Stimulated activated naive CD8-positive, alpha-beta T cell treated with anti-CD3 and anti-CD28 coated beads, Interleukin-15, amount 100 ng/mL, for 72 hours (primary cell): ENCODE measurements at places on chromosomes 12 and 14.

DNA sequence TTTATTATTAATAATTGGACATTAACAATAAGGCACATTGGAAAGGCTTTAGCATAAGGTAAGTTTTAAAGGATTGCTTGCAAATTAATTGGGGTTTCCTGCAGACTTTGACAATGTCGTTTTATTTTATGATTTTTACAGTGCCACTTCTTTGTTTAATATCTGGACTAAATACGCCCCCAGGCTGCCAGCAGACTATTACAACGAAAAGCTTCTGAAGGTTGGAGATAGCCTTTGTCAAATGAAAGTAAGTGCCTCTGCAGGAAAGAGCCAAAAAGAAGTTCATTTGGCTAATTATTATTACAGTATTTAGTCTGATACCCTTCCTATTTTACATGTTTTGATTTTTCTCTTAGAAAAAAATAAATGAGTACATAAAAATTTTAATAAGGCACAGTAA lies 11.3 kb downstream of the CFAP54 start:
- DNase-seq: no peak

GRCh38 chr12:74317078-74317601 lies 220.5 kb upstream of the ATXN7L3B start:
- no peak for DNase-seq

DNA sequence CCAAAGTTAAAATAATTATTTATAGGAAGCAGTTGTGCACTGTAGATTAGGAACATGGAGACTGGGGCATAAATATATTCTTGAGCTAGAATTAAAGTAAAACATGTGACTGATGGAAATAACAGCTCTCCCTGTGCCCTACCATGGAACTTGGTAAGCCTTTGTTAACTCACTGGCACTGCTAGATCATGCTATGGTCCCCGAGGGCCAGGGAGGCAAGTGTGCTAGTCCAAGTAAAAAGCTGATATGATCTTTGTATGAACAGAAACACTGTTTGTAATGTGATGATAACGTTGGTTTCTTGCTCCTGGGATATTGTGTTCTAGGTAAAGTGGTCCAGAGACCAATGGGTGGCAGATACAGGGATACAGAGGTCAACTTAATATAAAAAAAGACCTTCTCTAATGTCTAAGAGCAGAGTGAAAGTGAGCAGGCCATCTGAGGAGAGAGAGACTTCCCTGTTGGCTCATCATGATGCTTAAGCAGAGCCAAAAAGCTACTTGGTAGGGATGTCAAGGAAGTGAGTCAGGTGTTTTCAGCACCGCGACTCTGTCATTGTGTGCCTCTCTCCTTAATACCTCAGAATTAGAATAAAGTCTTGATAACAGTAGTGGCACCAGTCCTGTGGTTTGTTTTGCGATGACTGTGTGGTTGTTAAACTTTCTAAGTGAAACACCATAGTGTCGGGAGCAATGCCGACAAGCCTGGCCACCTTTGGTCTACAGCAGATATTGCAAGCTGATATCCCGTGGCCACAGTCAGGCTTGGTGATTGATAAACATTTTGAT lies 27.6 kb downstream of the BICD1 start:
- peak; percentile 84 for DNase-seq

- DNase-seq: no peak
These were observed 467.1 kb downstream of the ATP23 start for GRCh38 chr12:58408516-58408915.

- DNase-seq: no peak
These were observed 21.3 kb downstream of the TBK1 start for GRCh38 chr12:64473176-64473575.

- no peak for DNase-seq
These were observed 102.0 kb downstream of the DICER1 start for GRCh38 chr14:95055318-95055717.

DNA sequence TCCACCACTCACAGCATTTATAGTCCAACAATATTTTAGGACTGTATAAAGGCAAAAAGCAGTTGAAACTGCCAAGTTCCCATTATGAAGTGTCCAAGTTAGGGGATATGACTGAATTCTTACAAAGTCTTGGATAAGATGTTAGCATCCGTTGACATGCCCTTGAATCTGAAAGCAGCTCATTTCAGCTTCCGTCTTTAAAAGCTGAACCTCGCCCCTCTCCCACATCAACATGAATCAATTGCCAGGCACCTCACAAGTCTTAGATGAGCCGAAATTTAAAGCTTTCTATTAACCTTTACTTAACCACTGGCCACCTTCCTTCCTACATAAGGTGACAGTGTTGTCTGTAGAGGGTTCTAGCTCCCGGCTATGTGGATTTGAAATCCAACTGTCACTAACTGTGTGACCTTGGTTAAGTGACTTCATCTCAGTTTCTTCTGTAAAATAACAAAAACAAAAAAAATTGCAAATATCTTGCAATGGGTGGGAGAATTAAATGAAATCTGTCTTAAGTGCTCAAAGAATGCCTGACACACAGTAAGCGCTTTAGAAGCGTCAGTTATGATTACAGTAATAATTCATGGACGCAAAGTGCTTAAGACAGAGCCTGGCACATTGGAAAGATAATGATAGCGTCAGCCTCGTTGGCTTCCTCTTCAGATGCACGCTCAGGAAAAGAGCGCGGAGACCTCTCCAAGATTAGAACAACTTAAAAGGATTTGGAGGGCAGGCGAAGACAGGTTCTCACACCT lies 1.2 kb downstream of the PPP1CC start:
- no peak for DNase-seq

DNA sequence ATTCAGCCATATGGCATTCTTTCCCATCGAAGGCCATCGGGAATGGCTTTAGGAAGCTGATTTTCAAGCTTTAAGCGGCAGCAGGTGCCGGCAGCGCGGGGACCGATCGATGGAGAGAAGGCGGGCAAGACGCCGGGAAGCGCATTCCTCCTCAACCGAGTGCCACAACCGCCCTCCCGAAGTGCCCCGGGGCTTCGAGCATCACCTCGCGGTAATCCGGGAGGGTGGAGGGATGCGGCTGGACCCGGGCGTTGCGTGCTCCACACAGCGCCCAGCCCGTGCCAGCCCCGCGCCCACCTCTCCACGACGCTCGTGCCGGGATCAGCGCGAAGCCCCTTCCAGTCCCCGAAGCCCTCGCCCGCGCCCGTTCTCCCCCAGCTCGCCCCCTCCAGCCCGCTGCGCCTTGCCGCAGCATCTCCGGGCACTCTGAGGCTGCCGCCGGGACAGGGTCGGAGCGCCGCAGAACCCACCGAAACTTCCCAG lies 3.2 kb downstream of the USP44 start:
- DNase-seq: peak; percentile 24

DNA sequence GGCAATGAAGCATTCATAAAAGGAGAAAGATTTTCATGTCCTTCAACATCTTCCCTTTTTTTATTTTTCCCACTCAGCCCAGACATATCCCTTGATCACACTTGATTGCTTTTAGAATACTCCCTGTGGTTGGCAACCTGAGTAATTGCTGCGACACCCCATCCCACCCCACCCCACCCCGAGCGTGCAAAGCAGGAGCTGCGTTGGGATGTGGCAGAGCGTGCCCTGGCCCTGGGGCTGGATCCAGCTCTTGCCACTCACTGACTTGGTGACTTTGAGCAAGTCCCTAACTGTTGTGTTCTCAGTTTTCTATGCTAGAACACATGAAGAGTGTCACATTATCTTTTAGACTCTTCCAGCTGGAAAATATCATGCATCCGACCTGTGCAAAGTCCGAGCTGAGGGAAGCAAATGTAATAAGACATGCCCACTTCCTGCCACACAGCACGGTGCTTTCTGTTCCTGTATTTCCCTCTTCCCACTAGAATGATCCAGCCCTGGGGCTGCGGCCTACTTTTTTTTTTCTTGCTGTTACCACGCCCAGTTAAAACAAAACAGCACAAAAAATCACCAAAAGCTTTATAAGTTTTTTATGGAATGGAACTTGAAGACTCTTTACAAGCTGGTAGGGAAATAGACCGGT lies 4.0 kb downstream of the ASCL4 start:
- DNase-seq: no peak

DNA sequence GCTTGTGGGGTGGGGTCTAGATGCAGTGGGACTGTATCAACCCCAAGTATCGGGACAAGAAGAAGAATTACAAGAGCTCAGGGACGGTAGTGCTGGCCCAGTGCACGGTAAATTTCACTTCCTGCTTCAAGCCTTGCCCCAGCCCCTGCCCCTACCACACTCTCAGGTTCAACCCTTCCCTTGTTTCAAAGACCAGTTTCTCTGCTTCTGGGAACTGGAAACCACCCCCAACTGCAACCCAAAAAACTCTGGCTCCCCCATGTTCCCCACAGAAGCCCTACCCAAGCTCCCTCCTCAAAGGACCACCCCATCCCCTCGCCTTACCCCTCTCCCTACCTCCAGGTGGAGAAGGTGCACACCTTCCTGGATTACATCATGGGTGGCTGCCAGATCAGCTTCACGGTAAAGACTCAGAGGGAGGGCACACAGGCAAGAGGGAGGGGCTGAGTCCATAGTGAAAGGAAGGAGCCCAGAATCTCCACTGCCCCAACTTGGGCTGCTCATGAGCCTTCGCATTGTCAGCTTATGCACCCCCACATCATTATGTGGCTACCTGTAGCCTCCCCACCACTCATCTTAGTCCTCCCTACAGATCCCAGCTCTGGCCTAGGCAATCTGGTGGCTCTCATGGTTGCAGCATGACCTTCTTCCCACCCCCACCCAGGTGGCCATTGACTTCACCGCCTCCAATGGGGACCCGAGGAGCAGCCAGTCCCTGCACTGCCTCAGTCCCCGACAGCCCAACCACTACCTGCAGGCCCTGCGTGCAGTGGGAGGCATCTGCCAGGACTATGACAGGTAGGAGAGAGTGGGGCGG lies 4.3 kb downstream of the CPNE6 start:
- no peak for DNase-seq

- no peak for DNase-seq
These were observed 79.1 kb downstream of the KCNK13 start for GRCh38 chr14:90140956-90141316.

DNA sequence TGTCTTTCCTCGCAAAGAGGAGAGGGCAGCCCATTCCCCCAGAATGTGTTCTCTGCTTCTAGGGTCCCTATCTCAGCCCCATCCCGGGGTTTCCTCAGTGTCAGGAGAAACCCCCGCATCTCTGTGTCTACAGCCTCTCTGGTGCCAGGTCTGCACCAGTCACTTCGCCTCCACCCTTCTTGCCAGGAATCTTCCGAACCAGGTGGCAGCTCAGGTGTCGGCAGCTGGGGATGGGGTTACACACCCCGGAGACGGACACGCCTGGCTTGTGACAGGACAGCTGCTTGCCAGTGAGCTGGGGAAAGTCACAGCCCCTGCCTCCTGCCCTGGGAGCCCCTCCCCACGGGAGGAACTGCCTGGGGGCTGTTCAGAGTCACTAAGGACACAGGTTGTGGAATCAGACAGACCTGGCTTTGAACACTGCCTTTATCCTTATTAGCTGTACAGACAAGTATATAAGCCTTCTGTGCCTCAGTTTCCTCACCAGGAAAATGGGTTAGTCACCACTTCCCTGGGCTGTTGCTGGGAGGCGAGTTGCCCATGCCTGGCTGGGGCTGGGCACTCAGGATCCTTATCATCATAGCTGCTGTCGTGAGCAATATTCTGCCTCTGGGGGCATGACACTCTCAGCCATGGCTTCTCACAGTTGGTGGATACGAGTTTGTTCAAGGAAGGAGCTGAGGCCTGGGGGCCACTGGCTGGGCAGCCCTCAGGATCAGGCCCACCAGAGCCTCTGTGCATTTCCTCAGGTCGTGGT lies 10.8 kb downstream of the HIP1R start:
- no peak for DNase-seq

GRCh38 chr12:39327510-39327909 lies 115.4 kb downstream of the KIF21A start:
- no peak for DNase-seq

GRCh38 chr12:30257618-30258017 lies 438.1 kb downstream of the IPO8 start:
- no peak for DNase-seq

- no peak for DNase-seq
These were observed 30.5 kb downstream of the EP400 start for GRCh38 chr12:131980263-131980662.

- DNase-seq: no peak
These were observed 1105.5 kb upstream of the TMEM132C start for GRCh38 chr12:127161466-127161865.

DNA sequence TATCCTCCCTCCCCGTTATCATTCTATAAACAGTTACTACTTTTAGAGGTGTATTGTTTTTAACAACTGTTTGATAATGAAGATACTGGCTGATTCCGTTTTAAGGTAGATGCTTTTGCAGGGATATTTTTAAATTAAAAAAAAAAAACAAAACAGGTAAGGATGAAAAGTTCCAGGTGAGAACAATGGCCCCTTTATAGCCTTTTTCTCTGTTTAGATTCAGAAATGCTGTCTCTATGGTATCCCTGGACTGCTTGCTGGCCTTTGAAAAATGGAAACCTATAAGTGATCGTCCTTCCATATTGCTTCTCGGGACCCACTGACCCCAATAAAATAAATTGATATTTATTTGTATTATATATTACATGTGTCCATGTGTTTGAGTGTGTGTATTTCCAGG lies 23.2 kb upstream of the ANO6 start:
- DNase-seq: no peak

- DNase-seq: no peak
These were observed 10.7 kb upstream of the UBC start for GRCh38 chr12:124925117-124925516.

GRCh38 chr12:54561164-54561563 lies 11.8 kb downstream of the PDE1B start:
- DNase-seq: no peak

DNA sequence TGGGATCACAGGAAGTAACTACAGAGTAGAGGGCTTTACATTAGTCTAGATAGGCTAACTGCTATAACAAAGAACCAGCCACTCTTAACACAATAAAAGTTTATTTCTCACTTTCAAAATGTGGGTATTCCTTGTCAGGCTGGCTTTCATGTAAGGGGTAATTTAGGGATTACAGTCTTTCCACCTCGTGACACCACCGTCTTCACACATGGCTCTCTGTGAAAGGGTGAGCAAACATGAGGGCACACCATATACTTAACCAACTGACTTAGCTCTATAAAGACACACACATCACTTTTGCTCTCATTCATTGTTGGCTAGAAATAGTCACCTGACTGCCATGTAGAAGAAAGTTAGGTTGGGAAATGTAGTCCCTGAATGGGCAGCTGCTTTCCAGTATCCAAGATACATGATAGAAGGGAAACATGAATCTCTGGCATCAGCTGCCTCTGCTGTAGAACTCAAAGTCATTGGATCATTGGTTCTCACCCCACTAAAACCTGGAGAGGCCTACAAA lies 66.1 kb upstream of the CRY1 start:
- DNase-seq: no peak

- DNase-seq: no peak
These were observed 7.0 kb upstream of the TNS2 start for GRCh38 chr12:53042607-53043454.

GRCh38 chr14:65478017-65478416 lies 65.5 kb downstream of the FUT8 start:
- DNase-seq: no peak

GRCh38 chr12:131808744-131809371 lies 19.3 kb upstream of the MMP17 start:
- peak; percentile 26 for DNase-seq
